Right kidney (tissue), 9 donors: ENCODE measurements at places on chromosomes 2 and 18.

DNA sequence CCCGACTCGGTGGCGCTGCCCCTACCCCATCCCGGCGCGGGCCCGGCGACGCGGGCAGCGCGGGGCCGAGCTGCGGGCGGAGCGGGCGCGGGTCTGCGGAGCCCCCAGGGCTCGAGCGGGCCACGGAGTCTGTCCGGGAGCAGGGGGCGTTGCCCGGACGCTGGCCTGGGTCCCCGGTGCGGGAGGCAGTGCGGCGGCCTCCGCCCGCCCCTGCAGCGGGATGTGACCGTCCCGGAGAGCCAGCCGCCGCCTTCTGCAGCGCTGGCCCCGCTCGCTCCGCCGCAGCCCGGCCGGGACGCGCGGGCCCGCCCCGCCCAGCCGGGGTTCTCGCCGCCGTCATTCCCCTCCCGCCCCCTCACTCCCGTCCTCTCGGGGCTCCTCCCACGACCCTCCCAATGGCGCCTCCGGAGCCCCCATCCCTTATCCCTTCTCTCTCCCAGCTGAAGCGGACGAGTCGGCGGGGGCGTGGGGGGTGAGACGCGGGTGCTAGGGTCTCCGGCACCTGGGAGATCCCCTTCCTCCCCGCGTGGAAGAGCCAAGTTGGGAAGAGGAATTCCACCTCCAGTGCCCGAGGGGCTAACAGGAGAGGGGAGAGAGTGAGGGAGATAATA, at the start of gene FNDC4:
TSS of gene FNDC4 (minus strand) at position 257 of the 611 bp plus-strand sequence. CDS start 521 bp downstream, outside the sequence.
- DNase-seq: peak; percentile 52

- DNase-seq: no peak
Measured at GRCh38 chr2:16025211-16025875, 85.0 kb downstream of the MYCN start.

GRCh38 chr2:95388856-95389244, 13.7 kb upstream of the FAHD2A start:
- DNase-seq: no peak

GRCh38 chr2:30127016-30127893, 19.6 kb upstream of the YPEL5 start:
- no peak for DNase-seq

- DNase-seq: peak; percentile 43
Measured at GRCh38 chr2:118808429-118808809, 39.0 kb downstream of the EN1 start.

DNA sequence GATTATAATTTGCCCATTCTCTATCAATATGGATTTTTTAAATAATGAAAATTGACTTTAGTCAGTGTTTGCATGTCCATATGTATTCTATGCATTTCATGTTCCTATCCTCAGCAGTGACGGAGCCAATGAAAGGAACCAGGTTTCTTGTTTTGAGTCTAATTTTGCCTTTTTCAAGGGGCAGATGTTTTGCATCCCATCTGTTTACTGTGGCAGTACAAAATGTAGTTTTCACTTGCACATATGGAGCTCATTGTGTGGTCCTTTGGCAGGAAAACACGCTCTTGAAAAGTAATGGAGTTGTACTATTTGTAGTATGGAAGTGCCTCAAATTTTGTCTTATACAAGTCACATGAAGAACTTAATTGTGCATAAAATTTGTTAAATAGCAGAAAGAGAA, 127.8 kb downstream of the AGPS start:
- no peak for DNase-seq

DNA sequence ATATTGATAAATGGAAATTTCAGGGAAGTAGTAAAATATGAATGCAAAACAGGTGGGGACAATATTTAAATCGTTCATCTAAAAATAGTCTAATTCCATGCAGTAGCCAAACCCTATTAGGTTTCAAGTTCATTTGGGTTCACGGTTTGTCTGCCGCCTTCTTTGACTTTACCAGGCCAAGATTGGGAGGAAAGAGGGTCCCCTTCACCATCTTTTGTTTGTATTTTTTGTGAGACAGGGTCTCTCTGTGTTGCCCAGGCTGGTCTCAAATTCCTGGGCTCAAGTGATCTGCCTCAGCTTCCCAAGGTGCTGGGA, 98.5 kb upstream of the ATL2 start:
- no peak for DNase-seq

DNA sequence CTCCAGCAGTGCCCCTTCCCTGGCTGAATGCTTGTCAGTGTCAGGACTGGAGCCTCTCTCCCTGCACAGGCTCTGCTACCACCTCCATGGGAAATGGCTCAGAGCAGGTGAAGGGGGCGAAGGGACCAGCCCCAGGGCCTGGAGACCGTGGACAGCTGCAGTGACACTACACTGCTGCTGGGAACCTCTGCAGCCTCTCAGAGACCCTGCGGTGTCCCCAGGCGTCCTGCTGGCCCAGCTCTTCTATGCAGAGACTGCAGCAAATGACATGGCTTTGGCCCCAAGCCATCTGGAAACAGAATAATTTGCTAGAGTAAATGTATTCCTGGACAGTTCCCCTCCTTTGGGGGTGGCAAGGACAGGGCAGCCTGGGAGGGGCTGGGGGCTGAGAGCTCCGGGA, 53.2 kb downstream of the CIB4 start:
- DNase-seq: no peak

- peak; percentile 74 for DNase-seq
Measured at GRCh38 chr2:41698678-41699422, 349.0 kb upstream of the PKDCC start.

- no peak for DNase-seq
Measured at GRCh38 chr2:77007686-77008085, 514.5 kb downstream of the LRRTM4 start.

DNA sequence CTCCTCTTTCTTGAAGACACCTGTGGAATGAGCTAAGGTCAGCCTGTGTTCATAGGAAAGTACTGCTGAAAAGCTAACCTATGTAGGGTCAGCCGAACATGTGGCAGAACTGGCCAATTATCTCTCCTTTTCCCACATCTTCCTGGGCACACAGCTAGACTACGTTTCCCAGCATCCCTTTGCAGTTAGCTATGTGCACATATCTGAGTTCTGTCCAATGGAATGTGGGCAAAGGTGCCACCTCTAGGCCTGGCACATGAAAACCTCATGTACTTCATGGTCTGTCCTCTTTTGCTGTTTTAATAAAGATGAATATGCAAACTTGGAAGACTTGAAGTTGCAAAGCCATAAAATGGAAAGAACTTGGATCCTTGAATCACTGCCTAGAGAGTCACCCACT, 352.6 kb downstream of the TNS1 start:
- DNase-seq: no peak

GRCh38 chr18:35580701-35581539, 620 bp upstream of the GALNT1 start:
- peak; percentile 88 for DNase-seq

- DNase-seq: no peak
Measured at GRCh38 chr2:54318821-54319220, 62.8 kb upstream of the TSPYL6 start.

DNA sequence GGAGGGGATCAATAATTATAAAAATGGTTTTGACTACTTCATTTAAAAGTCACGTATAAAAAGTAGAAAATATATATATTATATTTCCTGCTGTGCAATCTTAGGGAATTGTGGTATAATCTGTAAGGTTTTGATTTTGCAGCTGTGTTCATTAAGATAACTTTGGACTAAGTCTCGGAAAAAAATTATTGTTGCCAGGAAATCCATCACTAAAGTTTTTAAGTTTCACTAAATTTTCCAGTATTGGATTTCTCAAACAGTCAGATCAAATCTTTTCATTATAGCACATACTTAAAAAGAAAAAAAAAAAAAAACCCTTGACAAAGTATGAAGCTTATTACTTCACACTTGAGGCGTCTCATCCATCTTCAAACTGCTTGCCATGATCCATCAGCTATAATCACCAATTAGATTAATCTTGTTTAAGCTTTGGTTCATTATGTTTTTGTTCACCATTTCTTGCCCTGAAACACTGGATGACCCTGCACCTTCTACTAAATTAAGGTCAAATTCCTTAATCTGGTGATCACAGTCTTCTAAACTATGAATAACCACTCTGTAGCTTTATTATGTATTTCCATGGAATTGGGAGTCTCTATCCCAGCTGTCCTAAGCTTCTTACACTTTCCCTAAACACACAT, 326.6 kb upstream of the COL3A1 start:
- DNase-seq: no peak

- no peak for DNase-seq
Measured at GRCh38 chr2:134466141-134466540, 212.3 kb downstream of the MGAT5 start.

DNA sequence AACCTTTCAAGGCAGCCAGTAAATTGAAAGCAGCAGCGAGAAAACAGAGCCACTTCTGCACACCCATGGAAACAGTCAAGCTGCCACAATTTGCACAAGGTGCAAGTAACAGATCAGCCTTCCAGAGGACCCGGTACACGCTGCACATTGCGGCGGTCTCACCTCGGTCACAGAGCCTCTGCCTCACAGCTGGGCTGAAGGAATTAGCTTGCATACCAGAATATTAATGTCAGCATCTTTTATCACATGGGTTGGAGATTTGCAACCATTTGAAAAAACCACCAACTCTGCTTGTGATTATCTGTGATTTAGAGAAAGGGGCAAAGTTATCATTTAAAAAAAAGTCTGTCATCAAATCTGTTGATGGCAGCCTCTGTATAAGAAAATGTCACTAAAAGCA, 330.5 kb upstream of the TCF4 start:
- no peak for DNase-seq

DNA sequence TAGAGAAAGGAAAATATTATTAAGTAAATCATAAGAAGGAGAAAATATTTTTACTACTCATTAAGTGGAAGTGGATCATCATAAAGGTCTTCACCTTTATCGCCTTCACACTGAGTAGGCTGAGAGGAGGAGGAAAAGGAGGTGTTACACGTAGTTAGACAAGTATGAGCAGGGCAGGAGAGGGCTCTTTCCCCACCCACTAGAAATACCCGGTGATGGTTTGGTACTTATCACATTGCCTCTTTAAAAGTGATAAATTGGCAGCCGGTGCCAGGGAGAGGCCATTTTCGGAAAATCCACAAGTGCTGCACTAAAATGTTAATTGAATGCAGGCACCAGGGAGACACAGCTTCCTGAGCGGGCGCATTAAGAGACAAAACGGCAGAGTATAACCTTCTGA, 598.7 kb upstream of the SOX11 start:
- DNase-seq: no peak

- no peak for DNase-seq
Measured at GRCh38 chr2:31660165-31660564, 79.4 kb upstream of the SRD5A2 start.

GRCh38 chr18:59357928-59358327, 1.1 kb downstream of the LMAN1 start:
- DNase-seq: peak; percentile 16

- DNase-seq: no peak
Measured at GRCh38 chr2:113967272-113967671, 77.4 kb downstream of the ACTR3 start.

- no peak for DNase-seq
Measured at GRCh38 chr2:233031556-233032500, 644 bp upstream of the NEU2 start.

DNA sequence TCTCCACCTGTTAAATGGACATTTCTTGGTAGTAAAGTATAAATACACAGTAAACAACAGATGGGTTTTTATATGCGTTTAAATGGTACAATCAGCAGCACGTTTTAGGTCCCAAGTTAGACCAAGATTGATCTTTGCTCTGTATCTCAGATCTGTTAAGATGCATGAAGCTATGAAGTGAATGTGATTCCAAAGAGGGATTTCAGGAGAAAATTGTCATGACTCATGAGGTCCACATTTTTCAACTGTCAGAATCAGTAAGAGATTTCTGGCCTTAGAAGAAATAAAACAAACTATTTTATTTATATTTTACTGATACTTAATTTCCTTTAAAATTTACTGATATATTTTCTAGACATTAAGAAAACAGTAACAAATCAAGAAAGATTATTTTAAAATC, 142.7 kb downstream of the EML6 start:
- DNase-seq: no peak

DNA sequence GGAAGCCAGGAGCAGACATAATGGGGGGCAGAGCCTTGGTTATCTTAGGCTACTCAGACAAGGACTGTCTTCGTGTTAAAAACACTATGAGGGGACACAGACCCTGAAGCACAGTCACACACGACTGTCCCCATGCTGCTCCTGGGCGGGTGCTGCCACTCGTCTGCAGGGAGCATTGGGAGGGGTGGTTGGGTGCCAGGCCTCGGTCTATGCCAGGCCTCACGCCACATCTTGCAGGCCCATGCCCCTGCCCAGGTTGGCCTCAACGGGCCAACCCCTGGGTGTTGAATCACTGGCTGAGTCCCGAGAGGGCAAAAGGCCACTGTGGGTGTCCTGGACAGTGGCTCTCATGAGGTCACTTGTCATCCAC, 97.9 kb downstream of the USP40 start:
- no peak for DNase-seq

DNA sequence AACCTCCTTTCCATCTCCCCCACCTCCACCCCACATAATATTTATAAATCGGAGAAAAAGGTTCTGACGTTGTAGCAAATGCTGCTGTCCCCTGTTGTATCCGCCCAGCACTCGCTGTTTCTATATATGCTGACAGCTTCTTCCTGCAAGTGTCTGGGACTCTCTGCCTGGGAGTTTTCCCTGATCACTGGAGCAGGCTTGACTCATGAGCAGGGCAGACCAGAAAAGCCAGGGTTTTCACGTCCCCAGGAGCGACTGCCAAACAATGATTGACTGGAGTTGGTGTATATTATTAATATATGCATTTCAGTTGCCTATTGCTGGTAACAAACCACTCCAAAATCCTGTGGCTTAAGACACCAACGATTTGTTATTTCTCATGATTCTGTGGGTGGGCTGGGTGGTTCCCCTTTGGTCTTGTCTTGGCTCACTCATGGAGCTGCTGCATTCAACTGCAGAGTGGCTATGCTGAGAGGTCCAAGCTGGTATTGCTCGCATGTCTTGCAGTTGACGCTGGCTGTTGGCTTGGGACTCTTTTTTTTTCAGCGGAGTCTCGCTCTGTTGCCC, 21.2 kb upstream of the ASXL2 start:
- no peak for DNase-seq

DNA sequence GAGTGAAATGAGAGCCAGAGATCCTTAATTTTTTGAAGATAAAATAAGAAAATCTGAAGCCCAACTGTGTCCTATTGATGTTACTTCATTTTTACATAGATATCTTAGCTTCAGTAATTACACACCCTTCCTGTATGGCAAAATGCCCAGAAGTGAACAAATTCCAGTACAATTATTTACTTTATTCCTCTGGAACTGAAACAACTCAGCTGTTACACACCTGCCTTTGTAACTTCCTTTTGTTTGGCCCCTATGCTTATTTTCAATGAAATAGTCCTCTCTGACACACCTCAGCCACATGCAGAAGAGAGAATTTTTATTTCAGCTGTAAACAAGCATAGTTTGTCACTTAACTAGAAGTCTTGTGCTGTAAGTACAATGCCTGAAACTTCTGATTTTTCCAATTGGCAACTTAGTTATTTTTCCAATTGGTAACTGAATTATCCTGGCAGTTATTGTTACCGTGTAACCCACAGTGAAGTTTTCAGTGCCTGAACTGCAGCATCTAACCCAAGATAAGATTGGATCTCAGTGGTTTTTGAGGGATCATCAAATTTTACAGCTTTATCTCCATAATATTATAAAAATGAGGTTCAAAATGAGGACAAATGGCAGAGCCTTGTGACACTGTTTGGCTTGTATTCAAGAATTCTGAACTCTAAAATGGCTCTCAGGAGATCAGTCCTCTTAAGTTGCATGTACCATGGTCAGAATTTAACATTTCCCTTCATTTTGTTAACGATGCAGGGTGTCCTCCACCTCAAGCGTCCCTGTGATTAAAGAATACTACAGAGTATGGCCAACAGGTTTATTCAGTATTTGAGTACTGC, 82.6 kb downstream of the PKP4 start:
- peak; percentile 7 for DNase-seq
